ENCODE measurements at places on chromosomes 7 and 10.

GRCh38 chr7:88357294-88357693 is 50.6 kb upstream of the STEAP4 start:
- DNase-seq: no peak

- DNase-seq: no peak
Measured at GRCh38 chr7:149474309-149475120, 13.7 kb upstream of the ZNF777 start.

DNA sequence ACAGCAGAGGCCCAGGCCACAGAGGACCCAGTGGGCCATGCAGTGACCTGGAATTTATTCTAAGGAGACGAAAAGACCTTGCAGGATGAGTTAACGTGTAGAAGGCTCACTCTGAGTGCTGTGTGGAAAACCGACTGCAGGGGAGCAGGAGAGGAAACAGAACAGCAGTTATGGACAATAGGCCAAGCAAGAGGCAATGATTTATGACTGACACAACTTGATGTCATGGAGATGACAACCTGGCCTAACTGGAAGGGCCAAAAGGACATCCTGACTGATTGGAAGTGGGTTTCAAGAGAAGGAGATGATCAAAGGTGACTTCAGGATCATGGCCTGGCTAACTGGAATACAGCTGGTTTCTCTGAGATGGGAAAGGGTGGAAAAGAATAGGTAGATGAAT is 70.2 kb upstream of the RAPGEF5 start:
- no peak for DNase-seq

DNA sequence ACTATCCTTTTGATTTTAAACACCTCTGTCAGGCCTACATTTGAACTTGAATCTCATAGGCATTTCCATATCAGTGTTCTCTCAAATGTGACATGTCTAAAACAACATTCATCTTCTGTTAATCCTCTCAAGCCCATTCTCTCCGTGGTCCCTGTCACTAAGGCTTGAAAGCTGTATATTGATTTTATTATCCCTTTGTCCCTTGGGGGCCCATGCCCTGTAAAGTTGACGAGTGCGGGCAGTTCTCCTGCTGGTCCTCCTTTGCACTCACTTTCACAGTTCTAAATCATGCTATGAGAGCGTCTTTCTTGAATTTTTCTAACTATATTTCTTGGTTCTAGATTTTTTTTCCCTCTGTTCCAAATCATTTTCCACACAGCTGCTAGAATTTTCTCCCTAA is 27.3 kb downstream of the GALNT11 start:
- no peak for DNase-seq

GRCh38 chr7:28180364-28181147 is at the start of gene JAZF1:
TSS of gene JAZF1 (minus strand) at chr7:28180795.
- DNase-seq: peak; percentile 54

- DNase-seq: no peak
Measured at GRCh38 chr10:101389986-101390531, 36.1 kb downstream of the BTRC start.

DNA sequence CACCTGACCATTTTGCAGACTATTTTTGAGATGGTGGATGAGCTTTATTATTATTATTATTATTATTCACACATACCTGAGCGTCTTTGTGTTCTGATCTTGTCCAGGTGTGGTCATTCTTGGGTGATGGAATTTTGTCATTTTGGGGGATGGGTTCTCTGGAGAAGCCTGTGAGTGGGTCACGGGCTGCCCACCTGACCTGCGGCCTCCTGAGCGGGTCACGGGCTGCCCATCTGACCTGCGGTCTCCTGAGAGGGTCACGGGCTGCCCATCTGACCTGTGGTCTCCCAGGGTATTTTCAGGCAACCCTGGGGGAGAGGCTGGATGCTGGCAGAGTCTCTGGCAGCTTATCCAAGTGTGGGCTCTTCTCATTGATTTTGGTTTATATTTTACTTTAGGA is 7.3 kb downstream of the SCART1 start:
- DNase-seq: no peak

DNA sequence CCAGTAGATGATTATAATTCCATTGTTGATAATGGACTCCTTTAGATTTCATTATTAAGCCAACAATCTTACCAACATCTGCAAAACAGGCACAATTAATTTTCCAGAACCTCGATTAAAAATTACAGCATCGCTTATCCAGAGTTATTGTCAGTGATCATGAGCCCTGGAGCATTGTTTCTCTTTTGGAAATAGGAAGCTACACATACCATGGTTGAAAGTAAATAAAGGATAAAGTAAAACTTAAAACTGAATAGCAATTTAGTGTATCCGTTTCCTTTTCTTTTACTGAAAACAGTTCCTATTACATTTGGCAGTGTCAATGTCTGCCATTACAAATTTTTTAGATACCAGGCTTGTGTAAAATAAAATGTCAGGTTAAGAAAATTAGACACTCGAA is 9.9 kb upstream of the HOXA2 start:
- DNase-seq: no peak

- DNase-seq: no peak
Measured at GRCh38 chr7:113404245-113404644, 285.9 kb upstream of the SMIM30 start.

DNA sequence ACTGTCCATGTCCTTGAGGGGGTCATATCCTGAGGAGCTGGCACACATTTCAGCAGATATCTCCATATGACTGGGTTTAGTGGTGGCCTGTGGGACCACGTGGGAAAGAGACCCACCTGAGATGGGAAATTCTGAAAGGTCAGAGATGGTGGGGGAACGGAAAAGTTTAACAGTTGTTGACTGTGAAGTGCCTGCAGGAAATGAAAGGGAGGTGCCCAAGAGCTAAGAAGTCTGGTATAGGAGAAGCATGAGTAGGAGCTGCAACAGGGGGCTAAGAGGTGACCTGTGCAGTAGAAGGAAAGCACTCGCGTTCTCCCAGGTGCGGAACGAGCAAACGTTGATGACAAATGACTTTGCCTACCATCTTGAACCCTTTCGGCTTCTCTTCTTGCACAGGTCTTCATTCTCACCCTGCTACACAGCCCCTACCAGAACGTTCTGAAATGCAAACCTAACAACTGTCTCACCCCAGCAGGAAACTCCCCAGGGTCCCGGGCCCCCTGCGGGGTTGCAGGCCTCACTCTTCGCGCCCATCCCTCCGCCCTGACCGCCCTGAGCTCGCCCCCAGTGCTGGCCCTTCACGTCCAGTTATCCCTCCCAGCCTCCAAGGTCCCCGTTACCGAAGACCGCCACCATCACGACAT is 9.8 kb upstream of the FXYD4 start:
- no peak for DNase-seq

DNA sequence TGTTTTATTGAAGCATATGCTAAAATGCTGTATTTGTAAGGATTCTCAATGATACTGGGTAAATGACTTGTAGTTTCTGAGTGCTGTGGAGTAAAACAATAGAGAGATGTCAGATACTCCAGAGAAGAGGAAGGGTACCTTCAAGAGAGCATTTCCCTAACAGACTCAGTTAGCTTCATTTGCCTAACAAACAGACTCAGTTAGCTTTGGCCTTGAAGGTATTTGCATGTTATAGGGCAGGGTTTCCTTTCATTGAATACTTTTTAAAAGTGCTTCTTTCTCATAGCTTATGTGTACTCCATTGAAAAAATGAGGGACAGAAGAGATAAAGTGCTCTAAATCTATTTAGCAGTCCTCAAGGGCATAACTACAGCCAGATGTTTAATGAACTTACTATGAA is 101.8 kb downstream of the CHN2 start:
- no peak for DNase-seq

- no peak for DNase-seq
Measured at GRCh38 chr10:50585921-50586739, 37.6 kb downstream of the SGMS1 start.

Data from mucosa of descending colon (tissue), 3 donors.